ENCODE measurements at places on chromosomes 6 and 20.

DNA sequence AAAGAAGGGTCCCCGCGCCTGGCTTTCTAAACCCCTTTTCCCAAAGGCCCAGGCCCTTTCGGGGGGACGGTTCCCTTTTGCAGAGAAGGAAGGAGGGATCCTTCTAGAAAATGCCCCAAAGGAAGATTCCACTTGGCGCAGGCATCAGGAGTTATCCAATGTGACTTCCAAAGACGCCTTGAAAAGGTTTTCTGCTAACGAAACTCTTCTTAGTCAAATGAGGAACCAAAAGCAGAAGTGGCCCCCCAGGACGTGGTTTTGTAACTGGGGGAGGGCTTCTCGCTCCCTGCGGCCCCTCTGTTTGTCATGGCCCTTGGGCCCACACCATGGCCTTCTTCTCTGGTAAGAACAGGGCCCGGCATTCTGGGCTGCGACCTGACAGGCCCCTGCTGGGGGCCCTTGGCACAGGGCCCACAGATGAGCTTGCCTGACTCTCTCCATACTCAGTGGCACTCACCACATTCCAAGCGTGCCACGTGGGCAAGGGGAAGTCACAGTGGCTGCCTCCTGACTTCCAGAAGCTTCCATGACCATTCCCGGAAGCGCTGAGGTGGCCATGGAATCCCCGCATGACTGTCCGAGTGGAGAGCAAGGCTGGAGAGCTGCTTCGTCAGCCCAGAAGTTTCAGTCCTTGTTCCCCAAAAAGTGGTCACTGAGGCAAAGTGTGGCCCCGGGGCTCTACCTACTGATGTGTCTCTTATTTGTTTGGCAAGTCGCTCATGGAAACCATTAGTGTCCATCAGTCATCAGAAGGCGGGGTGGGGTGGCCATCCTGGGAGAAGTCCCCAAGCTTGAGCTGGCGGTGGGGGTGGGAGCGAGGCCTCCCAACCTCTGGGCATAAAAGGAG is 834 bp upstream of the CTSZ start:
- no peak for DNase-seq

- DNase-seq = no peak
These were observed 32.9 kb downstream of the PGM3 start for GRCh38 chr6:83160167-83160566.

DNA sequence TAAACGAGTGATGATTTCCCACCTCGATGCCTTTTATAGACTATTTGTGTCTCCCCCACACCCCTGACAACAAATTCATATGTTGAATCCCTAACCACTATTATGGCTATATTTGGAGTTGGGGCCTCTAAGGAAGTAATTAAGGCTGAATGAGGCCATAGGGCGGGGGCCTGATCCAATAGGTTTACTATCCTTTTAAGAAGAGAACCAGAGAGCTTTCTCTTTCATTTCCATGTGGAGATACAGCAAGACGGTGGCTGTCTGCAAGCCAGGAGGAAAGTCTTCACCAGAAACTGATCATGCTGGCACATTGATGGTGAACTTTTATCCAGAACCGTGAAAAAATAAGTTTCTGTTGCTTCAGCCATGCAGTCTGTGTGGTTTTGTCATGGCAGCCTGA is 38.9 kb upstream of the CLIC5 start:
- DNase-seq = no peak

DNA sequence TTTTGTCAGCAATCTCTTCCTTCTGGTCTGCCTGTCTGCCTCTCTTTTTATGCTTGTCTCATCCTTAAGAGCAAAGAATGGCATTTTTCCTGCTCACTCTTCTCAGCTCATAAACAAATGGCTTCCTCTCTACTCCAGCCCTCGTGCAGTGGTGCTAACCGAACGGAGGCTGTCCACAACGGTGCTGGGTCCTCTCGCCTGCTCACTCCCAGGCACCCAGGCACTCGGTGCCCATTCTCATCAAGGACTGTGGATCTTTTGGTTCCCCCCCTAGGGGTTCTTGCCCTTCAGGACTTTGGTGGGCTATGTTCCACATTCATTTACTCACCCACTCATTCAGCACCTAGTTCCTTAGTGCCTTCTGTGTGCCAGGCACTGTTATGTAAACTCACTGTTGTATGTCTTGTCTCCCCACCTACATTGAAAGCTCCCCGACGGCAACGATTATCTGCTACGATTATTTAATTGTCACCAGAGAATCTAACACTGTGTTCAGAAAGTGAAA is 113.9 kb downstream of the FYN start:
- no peak for DNase-seq

DNA sequence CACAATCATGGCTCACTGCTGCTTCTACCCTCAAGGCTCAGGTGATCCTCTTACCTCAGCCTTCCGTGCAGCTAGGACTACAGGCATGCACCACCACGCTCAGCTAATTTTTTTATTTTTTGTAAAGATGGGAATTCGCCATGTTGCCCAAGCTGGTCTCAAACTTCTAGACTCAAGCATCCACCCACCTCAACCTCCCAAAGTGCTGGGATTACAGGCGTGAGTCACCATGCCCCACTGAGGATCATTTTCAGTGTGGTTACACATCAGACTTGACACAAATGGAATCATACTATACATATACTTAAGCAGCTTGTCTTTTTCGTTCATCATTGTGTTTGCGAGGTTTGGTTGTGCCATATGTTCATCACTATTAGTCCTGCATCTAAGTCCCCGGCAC is 26.6 kb downstream of the ZC3H12D start:
- DNase-seq = no peak

DNA sequence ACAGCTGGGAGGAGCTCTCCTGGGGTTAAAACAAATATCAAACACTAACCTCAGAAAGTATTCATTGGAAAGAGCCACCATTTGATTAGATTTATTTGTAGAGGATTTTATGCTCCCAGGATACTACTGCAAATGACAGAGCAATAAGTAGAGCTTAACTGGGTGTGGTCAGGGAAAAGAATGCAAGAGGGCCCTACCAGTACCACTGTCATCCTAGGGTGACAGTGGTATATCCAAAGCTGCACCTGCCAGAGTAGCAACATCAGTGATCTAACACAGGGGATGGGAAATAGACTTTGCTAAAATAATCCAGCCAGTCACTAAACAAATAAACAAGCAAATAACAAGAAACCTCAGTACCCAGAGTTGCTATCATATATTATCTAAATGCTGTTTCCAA is 29.7 kb downstream of the ERGIC3 start:
- DNase-seq = no peak

DNA sequence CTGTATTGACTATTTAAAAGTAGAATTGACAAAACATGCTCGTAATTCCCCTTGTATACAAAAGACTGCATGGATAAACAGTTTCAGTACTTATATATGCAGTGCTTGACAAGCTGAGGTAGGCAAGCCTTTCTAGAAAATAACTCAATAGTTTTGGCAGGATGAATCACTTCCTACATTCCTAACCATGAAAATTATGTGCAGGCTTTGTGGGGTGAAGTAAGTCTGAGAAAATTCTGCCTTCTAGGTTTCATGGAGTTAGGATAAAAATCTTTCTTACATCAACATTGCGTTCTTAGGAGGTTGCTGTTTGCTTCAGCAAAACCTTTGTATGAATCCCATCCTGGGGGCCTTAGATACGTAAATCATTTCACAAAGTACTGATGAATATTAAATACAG is 801.4 kb upstream of the EYS start:
- no peak for DNase-seq

- no peak for DNase-seq
These were observed 4.7 kb downstream of the CCN2 start for GRCh38 chr6:131946404-131946991.

DNA sequence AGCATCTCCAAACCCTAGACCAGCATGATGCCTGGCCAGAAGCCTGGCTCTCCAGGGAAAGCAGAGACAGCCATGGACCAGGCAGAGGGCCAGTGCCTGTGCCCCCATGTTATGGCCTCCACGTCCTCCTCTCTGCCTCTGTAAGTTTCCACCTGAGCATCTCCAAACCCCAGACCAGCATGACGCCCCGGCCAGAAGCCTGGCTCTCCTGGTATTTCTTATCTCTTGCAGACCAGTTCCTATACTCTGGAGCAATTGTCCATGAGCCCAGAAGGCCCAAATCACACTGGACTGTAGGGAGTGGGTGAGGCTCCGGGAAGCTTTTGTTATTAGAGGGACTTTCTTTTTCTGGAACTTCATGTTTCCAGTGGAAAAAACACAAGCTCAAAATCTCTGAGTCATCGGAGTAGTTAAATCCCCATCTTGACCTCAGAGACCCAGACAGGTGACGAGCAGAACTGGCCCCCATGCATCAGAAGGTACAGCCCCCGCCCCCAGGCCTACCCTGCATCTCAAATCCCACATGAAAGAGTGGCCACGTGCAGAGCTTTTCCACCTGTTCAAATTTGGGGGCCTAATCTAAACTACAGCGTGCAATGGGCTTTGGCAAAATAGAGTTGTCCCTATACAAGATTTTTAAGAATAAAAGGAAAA is 110.2 kb upstream of the FOXQ1 start:
- no peak for DNase-seq

GRCh38 chr20:6057691-6058090 is 3.8 kb upstream of the LRRN4 start:
- DNase-seq = no peak

GRCh38 chr6:104226790-104227446 is 632.8 kb downstream of the HACE1 start:
- no peak for DNase-seq

DNA sequence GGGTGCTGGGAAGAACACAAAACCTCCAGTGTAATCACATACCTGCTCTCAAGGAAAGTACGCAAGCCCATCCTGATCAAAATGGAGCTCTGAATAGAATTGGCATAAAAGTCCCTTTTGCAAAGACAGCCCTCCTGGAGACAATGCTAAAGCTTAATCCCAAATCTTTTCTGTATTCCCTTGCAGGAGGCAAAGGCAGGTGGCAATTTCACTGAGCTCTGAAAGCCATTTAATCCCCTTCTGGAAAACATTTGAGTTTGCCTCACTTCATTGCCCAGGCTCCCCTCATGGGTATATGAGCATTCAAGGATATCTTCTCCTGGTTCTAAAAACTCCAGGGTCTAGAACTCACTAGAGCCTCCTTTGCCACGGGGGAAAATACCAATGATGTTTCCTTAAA is 310.2 kb upstream of the CNR1 start:
- DNase-seq = no peak

GRCh38 chr20:675453-676314 is at the start of gene SCRT2:
Gene SCRT2, minus strand, starts transcription at chr20:675802. Its CDS starts 201 bp downstream, at chr20:675601.
- DNase-seq = peak; percentile 40

- no peak for DNase-seq
These were observed 168.1 kb upstream of the TOP1 start for GRCh38 chr20:40860487-40860902.

- DNase-seq = peak; percentile 28
These were observed 2.0 kb upstream of the PLCG1 start for GRCh38 chr20:41135187-41135887.

DNA sequence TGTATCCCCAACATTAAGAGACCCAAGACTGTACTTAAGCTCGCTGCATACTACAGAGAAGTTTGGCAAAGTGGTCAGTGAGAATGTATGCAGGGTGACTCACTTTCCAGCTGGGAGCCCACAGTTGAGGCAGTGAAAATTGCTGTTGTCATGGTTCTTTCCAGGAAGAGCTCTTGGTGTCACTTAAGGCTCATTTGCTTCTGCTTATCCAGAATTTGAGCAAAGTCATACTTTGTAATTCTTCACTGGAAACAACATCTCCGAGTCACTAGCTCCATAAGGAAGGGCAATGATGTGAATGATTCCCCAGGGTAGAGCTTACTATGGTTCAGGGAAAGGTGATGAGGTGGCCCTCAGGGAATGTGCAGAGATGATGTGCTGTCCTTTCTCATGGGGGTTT is 65.4 kb upstream of the FBXL4 start:
- peak; percentile 56 for DNase-seq

DNA sequence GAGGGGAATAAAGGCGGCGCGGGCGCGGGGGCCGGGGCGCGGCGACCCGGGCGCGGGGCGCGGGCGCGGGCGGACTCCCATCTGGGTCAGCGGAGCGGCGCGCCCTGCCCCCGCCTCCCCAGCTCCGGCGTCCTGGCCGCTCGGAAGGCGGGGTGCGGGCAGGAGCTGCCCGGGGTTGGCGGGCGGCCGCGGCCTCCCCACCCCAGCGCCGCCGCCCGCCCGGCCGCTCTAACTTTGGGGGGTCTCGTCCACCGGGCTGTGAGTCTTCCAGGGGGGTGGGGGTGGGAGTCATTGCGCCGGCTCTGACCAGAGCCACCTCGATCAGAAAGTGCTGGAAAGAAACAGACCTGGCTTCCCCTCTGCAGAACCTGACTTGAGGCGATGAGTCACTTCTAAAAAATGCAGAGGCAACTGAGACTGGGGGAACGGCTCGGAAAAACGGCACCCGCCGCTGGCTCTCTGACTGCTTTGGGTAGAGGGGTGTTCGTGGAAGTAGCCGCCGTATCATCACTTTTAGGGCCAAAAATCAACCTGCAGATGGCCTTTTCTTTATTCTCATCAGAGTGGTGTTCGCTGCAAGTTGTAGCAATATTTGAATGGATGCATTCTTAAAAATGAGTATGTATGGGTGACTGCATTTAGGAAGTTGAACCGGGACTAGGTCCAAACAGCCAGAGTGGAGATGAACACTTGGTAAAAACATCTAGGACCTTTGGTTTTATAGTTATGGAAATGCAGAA is 667 bp downstream of the CAP2 start:
- peak; percentile 90 for DNase-seq

- DNase-seq = no peak
These were observed 141.1 kb downstream of the CEBPB start for GRCh38 chr20:50331469-50332363.

DNA sequence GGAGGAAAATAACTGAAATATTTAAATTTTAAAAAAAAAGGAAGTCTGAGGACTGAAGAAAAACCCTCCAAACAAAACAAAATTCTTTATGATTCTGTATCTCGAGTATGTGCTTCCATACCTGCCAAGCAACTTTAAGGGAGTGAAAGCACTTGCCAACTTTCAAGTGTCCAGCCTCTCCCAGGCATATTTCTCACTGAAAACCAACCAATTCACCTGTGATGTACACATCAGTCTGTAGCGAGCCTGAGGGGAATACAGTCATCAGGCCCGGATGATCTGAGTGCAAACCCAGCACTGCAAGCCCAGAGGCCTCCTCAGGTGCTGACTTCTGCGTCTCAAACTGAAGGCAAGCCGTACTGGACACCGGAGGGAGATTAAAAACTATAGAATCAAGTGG is 164.8 kb upstream of the NT5E start:
- DNase-seq = no peak

DNA sequence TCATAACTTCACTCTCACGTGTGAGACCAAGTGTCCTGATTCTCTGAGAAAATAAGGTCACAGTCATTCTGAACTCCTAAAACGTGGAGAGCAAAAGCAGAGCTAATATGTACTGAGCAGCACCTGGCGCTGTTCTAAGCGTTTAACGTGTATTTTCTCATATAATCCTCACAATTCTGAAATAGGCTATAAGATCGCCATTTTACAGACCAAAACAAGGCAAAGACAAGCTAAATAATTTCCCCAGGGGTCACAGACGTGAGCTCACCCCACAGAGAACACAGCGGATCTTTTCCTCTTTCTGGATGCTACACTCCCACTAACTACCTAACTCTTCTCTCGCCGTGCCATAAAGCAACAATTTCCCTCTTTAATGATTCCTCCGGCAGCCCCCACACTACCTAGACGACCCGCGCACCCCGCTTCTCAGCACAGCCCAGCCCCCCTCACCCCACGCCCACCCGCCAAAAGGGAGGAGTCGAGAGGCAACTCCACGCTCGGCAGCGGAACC is 636 bp downstream of the SUPT3H start:
- no peak for DNase-seq

Measured in SJSA1 (cell line).